ENCODE measurements at places on chromosomes 1 and 21.
A peak's percentile ranks its signal among the peaks of the same experiment; 100 is the strongest.

- DNase-seq: no peak
These were observed 34.4 kb downstream of the WNT4 start for GRCh38 chr1:22108339-22109105.

DNA sequence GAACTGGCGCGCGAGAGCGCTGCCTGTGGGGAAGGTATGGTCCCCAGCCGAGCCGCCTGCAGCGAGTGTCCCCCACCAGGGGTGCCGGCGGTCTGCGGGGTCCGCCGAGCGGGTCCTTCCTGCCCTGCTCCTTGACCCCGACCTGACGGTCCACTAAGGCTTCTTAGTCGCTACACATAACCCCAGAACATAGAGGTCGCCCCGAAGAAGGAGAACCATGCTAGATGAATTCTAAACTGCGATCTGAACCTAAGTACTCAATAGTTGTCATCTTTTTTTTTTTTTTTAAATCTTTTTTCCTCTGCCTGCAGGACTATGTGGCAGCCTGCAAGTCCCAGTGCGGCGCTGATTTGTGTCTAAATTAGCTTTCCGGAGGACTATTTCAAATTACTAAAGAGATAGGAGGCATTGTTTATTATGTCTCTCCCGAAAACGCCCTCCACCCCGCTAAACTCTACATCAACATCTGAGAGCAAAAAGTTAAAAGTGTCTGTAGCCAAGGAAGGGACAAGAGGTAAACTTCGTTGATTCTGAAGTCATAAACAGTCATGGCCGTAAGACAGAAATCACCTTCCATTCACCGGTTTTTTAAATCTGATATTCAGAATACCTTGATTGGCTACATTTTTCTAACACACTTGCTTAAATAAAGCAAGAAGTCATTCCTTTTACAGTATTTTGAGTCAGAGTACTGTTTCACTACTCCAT is 476 bp downstream of the AXDND1 start:
- DNase-seq: no peak

GRCh38 chr1:15022048-15022447 is 131.5 kb upstream of the TMEM51 start:
- DNase-seq: no peak

- DNase-seq: no peak
These were observed 242.4 kb upstream of the TMEM51 start for GRCh38 chr1:14910984-14911721.

DNA sequence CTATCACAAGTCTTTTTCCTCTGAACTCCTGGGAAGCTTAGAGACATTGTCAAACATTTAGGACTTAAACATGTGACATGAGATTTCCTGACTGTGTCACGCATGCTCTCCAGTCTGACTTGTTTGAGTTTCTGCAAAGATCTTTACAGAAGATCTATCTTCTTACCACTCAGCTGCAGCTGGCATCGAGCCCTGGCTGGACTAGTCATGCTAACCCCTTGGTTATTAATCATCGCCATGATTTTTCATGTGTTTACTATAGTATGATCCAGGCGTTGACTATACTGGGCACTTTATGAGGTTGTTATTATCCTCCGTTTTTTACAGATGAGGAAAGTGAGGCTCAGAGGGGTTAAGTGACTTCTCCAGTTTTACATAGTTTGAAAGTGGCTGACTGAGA is 18.1 kb upstream of the IRF2BP2 start:
- no peak for DNase-seq

GRCh38 chr1:22236166-22236565 is 93.3 kb upstream of the WNT4 start:
- DNase-seq: no peak

DNA sequence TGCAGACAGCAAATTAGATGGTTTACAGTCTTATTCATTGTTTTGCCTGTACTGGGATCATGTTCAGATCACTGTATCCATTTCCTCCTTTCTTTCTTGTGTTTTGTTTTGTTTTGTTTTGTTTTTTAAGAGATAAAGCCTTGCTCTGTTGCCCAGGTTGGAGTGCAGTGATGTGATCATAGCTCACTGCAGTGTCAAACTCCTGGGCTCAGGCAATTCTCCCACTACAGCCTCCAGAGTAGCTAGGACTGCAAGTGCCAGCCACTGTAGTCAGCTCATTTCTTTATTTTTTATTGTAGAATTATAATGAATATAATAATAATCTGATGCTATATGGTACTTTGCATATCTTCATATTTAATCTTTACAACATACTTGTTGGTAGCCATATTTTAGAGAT is 403.7 kb upstream of the B3GALT2 start:
- DNase-seq: no peak

DNA sequence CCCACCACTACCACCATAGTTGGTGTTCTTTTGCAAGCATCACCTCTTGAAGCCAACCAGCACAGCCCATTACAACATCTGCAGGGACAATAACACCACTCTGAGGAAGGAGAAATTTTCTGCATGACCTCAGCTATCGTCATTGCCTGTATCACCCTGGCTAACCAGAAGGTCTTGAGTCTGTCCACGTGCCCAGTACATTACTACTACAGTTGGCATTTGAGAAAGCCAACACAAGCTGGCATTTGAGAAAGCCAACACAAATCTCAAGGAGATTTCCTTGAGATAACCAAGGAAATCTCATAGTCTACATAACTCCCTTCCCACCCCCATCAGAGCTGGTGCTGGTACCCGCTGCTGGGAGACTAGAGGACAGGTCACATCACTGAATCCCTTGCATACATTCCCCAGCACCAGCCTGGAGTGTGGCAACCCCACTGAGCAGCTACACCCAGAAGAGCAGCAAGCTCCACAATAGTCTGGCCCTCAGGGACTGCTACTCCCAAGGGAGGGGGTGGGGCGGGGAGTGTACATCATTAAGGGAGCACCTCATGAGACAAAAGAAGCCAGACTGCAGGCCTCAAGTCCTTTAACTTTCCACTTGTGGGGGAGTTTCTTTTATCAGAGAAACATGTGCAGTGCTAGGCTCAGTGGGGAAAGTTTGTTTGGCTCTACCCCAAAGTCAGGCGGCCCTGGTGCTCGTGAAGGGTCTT is 46.0 kb upstream of the GUCA2A start:
- no peak for DNase-seq

- no peak for DNase-seq
These were observed at the start of gene ESPN for GRCh38 chr1:6424619-6425593. TSS of gene ESPN (plus strand) at chr1:6424776. CDS start at chr1:6424956, 180 bp downstream.

GRCh38 chr1:27993241-27993640 is 33.5 kb downstream of the XKR8 start:
- no peak for DNase-seq

- DNase-seq: no peak
These were observed 31.6 kb downstream of the LHX4 start for GRCh38 chr1:180261524-180262155.

GRCh38 chr1:152479792-152480595 is 30.6 kb upstream of the LCE5A start:
- peak; percentile 57 for DNase-seq

- no peak for DNase-seq
These were observed 2.6 kb downstream of the HECTD3 start for GRCh38 chr1:45008516-45008915.

DNA sequence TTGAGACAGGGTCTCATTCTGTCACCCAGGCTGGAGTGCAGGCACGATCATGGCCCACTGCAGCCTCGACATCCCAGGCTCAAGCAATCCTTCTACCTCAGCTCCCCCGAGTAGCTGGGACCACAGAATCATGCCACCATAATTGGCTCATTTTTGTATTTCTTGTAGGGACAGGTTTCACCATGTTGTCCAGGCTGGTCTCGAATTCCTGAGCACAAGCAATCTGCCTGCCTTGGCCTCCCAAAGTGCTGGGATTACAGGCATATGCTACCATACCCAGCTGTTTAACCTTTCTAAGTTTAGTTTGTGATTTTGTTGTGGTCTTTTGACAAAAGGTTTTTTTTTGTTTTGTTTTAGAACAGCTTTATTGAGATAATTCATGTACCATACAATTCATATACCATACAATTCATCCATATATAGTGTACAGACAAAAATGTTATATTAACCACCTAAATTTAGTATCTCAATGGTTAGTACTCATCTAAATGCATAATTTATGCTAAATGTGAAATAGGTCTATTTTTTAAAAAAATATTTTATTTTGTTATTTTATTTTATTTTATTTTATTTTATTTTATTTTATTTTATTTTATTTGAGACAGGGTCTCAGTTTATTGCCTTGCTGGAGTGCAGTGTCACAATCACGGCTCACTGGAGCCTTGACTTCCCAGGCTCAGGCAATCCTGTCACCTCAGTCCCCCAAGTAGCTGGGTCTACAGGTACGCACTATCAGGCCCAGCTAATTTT is 8.9 kb downstream of the ZMPSTE24 start:
- no peak for DNase-seq

DNA sequence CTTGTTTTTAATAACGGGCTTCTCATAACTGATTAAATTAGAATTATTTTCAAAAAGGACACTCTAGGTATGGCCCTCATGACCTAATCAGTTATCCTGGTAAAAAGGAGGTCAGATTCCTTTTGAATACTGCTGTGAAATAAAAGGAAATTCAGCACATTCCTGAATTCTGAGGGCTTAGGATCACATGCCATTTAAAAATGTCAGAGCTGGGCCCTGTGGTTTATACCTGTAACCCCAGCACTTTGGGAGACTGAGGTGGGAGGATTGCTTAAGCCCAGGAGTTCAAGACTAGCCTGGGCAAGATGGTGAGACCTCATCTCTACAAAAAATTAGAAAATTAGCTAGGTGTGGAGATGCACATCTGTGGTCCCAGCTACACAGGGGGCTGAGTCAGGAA is 18.0 kb upstream of the RABGGTB start:
- no peak for DNase-seq

Data from H54 (cell line).